T-helper 1 cell (primary cell): ENCODE measurements at places on chromosomes 3 and 15.

DNA sequence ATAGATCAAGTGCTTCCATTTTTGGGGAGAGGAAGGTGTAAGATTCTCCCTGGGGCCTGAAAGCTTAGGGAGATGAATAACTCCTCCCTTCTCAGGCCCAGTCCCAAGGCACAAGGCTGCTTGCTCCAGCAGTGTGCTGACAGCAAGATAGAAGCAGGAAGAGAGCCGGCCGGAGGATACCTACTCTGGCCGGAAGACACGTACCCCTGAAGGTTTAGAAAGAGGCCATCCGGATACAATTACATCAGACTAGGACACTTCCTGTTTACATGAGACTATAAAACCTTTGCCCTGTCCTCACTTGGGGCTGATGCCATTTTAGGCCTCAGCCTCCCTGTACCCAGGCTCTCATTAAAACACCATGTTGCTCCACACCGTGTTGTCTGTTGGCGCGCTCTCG, 329.9 kb downstream of the SV2B start:
- DNase-seq: no peak

GRCh38 chr15:22868495-22868894, 30.0 kb downstream of the NIPA2 start:
- no peak for DNase-seq

- DNase-seq: no peak
Measured at GRCh38 chr15:89346516-89347231, 12.1 kb upstream of the POLG start.

DNA sequence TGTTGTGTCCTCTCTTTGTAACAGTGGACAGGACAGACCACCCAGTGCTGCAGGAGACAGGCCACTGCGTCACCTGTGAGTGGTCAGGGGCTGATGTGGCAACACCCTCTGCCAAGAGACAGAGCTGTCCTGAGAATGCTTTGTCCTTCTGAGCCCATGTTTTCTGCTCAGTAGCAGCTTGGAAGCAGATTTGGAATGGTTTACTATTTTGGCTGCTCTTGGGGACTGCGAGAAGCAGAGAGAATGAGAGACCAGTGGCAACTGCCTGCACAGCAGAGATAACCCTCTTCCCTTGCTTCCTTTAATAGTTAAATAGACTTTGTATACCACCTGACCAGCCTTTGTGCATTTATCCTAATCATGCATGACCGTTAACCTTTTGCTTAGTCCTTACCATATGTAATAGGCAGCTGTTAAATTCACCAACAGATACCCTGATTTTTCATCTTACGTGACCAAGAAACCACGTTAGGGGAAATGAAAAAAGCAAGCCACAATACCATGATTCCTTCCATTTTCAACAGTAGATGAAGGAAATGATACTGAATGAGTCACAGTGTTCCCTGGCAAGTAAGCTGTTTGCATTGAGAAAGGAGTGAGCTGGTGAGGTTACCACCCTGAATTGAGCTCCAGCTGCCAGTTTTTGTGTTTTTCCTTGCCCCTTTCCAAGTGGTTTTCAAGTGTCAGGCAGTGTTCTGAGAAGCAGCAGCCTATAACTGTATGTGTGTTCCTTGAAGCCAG, 35.5 kb downstream of the B3GALNT1 start:
- DNase-seq: peak; percentile 81

DNA sequence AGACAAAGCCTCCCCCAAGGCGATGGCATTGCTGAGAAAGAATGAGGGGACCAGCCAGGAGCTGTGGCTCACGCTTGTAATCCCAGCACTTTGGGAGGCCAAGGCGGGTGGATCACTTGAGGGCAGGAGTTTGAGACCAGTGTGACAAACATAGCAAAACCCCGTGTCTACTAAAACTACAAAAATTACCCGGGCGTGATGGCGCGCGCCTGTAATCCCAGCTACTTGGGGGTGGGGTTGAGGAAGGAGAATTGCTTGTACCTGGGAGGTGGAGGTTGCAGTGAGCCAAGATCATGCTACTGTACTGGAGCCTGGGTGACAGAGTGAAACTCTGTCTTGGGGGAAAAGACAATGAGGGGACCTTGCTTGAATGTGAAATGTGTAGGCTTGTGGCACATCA, 402.4 kb upstream of the C2CD4B start:
- no peak for DNase-seq
